ENCODE measurements at places on chromosomes 5 and 9. TPM values are rescaled to one million over a fixed set of nuclear protein-coding genes. Genes with fewer than 3 reads are reported as not detected.

PDZD2 gene
- 6.8 TPM for total RNA-seq

IFNA13 gene
- not detected for total RNA-seq

DNA sequence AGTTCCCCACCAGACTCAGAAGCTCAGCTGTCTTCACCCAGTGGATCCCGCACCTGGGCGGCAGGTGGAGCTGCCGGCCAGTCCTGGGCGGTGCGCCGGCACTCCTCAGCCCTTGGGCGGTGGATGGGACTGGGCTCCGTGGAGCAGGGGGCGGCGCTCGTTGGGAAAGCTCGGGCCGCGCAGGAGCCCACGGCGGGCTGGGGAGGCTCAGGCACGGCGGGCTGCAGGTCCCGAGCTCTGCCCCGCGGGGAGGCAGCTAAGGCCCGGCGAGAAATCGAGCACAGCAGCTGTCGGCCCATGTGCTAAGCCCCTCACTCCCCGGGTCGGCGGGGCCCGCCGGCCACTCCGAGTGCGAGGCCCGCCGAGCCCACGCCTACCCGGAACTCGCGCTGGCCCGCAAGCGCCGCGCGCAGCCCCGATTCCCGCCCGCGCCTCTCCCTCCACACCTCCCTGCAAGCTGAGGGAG lies 560.0 kb downstream of the BRINP1 start:
- H3K36me3 ChIP-seq: no peaks in the 10 kb centered on the region
- no peak overlapping the region for H3K27ac ChIP-seq
- H3K4me3 ChIP-seq: no peak overlapping the region
- H3K27me3 ChIP-seq: no peaks in the 10 kb centered on the region
- DNase-seq: peak; percentile 10

DNA sequence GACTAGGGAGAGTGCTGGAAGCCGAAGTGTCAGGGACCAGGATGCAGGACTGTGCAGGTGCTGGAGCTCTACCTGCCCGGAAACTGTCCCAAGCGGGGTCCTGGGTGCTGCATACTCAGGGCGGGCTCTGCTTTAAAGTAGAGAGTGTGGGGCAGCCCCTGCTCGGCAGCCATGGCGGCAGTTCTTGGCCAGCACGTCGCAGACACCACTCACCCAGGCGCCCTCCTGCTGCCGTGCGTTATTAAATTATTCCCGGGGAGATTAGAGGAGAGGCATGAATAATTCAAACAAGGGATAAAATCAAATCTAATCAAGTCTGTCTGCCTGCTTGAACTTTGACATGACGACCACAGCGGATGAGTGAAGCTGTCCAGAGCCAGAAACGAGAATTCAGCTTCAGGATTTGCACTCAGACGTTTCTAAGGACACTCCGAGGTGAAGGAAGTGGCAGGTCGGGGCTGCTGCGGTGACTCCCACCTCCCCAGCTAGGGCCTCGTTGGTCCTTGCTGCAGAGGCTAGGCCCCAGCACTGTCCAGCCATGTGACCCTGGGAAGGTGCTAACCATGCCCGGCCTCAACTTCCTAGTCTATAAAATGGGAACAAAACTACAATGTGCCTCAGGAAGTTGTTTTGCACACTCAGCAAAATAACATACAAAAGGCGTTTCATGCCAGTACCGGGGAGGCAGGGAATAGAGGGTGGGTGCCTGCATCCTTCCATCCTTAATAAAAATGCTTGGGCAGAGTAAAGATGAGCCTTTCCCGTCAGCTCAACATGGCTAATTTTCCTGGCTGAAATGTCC lies 91.3 kb upstream of the ADAMTS2 start:
- DNase-seq: no peak
- H3K4me3 ChIP-seq: no peak overlapping the region
- no peaks in the 10 kb centered on the region for H3K4me1 ChIP-seq
- no peak overlapping the region for H3K27ac ChIP-seq
- no peaks in the 10 kb centered on the region for H3K27me3 ChIP-seq

GRCh38 chr5:73378070-73378469 lies 70.5 kb downstream of the FOXD1 start:
- H3K27me3 ChIP-seq: peaks cover 41% of the 10 kb centered on the region
- H3K4me3 ChIP-seq: no peak overlapping the region

Data from H1 (cell line).